ENCODE measurements at places on chromosomes 12 and 14.

- H3K4me3 ChIP-seq: peak overlapping the region; percentile 93
- H3K4me1 ChIP-seq: peaks cover 32% of the 10 kb centered on the region
- H3K27ac ChIP-seq: peak overlapping the region; percentile 93
- peaks cover 10% of the 10 kb centered on the region for H3K27me3 ChIP-seq
- H3K36me3 ChIP-seq: no peaks in the 10 kb centered on the region
- DNase-seq: peak; percentile 85
These were observed 583 bp downstream of the CPNE8 start for GRCh38 chr12:38904537-38905479.

GRCh38 chr14:55446833-55447232, 6.4 kb upstream of the TBPL2 start:
- H3K27me3 ChIP-seq: no peaks in the 10 kb centered on the region
- H3K4me3 ChIP-seq: no peak overlapping the region
- no peak overlapping the region for H3K27ac ChIP-seq
- DNase-seq: no peak

GRCh38 chr12:69274861-69275260, 35.5 kb downstream of the CPSF6 start:
- H3K4me1 ChIP-seq: peaks cover 17% of the 10 kb centered on the region
- peaks cover 16% of the 10 kb centered on the region for H3K36me3 ChIP-seq
- H3K4me3 ChIP-seq: no peak overlapping the region
- H3K27me3 ChIP-seq: no peaks in the 10 kb centered on the region
- DNase-seq: no peak
- H3K27ac ChIP-seq: no peak overlapping the region

- peaks cover 9% of the 10 kb centered on the region for H3K36me3 ChIP-seq
- H3K27me3 ChIP-seq: no peaks in the 10 kb centered on the region
- no peak for DNase-seq
- no peaks in the 10 kb centered on the region for H3K4me1 ChIP-seq
These were observed 12.4 kb downstream of the TMEM120B start for GRCh38 chr12:121724925-121725324.

- no peaks in the 10 kb centered on the region for H3K36me3 ChIP-seq
- no peak overlapping the region for H3K4me3 ChIP-seq
These were observed 589.8 kb downstream of the KCNH5 start for GRCh38 chr14:62455446-62455845.

- no peaks in the 10 kb centered on the region for H3K27me3 ChIP-seq
- H3K36me3 ChIP-seq: no peaks in the 10 kb centered on the region
- H3K4me1 ChIP-seq: no peaks in the 10 kb centered on the region
- no peak overlapping the region for H3K27ac ChIP-seq
- H3K4me3 ChIP-seq: no peak overlapping the region
These were observed 1461.7 kb upstream of the FLRT2 start for GRCh38 chr14:84068288-84068687.

- peak within 1 kb of the TSS; percentile 45 for H3K27ac ChIP-seq
- H3K4me3 ChIP-seq: peak within 1 kb of the TSS; percentile 81
- no peaks in the 10 kb centered on the region for H3K36me3 ChIP-seq
- peak; percentile 73 for DNase-seq
- peaks cover 79% of the 10 kb centered on the region for H3K27me3 ChIP-seq
These were observed at the start of gene ASCL1 for GRCh38 chr12:102957339-102958050. Gene ASCL1, plus strand, starts transcription at chr12:102957674. Its CDS starts 571 bp downstream, at chr12:102958245.

DNA sequence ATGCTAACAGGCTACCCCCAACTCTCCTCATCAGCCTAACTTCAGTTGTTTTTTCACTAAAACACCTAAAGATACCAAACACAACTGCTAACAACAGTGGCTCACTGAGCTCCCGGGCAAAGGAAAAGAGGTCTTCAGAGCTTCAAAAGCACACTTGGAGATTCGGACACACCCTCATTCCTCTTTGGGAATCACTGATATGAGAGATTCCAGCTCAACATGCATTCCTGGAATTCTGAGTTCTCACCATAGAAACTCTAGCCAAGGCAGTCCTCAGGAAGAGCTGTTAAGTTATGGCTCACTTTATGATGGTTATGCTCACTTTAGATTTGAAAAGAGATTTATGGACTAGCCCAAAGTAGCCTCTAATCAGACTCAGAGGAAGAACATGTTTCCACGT, 40.1 kb downstream of the STXBP6 start:
- peaks cover 3% of the 10 kb centered on the region for H3K27me3 ChIP-seq
- no peak for DNase-seq
- H3K4me1 ChIP-seq: no peaks in the 10 kb centered on the region
- H3K4me3 ChIP-seq: no peak overlapping the region

DNA sequence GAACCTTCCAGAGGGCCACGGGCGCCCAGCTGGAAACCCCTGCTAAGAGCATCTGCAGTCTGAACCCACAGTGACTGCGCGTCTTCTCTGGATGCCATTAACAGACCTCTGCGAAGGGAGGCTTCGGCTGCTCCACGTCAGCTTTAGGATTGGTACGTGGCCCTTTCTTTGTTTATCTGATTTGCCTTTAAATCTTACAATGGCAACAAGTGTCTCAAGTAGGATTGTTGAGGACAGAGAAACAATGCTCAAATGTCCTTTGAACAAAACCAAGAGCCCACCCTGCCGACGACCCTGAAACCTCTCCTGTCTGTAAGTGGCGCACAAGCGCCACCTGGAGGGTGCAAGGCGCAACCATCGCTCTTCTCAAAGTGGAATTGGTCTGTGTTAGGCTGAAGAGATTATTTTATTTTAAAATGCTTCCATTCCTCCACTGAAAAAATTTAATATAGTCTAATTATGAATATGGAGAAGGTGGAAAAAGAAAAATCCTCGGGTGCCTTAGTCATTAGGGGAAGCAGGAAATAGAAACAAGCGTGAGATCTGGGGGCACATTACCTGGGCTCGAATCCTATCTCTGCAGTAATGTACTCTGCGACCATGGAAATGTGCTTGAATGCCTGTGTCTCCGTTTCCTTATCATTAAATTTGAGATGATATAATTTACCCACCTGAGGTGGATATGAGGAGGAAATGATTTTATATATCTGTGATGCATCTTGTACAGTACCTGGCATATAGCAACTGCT, 82.6 kb upstream of the PTPRB start:
- peaks cover 6% of the 10 kb centered on the region for H3K4me1 ChIP-seq
- H3K4me3 ChIP-seq: peak overlapping the region; percentile 58
- DNase-seq: peak; percentile 74

- H3K27ac ChIP-seq: no peak overlapping the region
- H3K27me3 ChIP-seq: peaks cover 7% of the 10 kb centered on the region
- H3K4me1 ChIP-seq: no peaks in the 10 kb centered on the region
These were observed 111.6 kb upstream of the ESRRB start for GRCh38 chr14:76264384-76264783.

DNA sequence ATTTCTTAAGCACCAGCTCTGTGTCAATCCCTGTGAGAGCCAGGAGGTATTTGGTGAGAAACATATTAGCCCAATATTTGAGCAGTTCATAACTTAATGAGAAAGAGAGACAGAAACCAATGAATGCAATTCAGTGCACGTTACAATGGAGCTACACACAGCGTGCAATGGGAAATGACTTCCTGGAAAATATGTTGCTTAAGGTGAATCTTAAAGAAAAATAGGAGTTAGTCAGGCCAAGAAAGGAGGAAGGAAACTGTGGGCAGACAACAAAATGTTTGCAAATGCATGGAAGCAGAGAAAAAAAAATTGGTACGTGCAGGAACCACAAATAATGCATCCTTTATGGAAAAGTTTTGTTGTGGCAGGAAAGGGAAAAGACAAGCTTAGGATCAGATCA, 481.7 kb downstream of the BCAT1 start:
- DNase-seq: no peak
- no peak overlapping the region for H3K27ac ChIP-seq
- no peaks in the 10 kb centered on the region for H3K27me3 ChIP-seq
- no peak overlapping the region for H3K4me3 ChIP-seq
- H3K4me1 ChIP-seq: no peaks in the 10 kb centered on the region
- H3K36me3 ChIP-seq: no peaks in the 10 kb centered on the region

- H3K27ac ChIP-seq: no peak overlapping the region
- H3K4me1 ChIP-seq: no peaks in the 10 kb centered on the region
- no peaks in the 10 kb centered on the region for H3K27me3 ChIP-seq
- H3K36me3 ChIP-seq: peaks cover 14% of the 10 kb centered on the region
- DNase-seq: no peak
These were observed 18.3 kb downstream of the SDS start for GRCh38 chr12:113385282-113385882.

DNA sequence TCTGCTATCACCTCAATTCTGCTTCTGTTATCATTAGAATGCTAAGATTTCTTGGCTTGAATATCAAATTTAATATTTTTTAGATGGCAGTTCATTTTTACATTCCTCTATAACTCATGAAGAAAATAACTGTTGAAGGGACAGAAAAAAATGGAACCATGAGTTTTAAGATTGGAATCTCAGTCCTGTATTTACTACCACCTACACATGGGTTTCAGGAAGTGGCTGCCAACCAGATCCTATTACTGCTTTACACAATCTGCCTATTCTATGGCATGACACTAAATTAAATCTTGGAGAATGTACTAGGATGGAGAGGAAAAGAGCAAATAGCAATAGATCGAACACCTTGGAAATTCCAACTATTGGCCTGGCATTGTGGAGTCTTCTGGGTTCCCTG, 140.8 kb downstream of the DUSP6 start:
- H3K36me3 ChIP-seq: no peaks in the 10 kb centered on the region
- no peak overlapping the region for H3K27ac ChIP-seq
- H3K4me3 ChIP-seq: no peak overlapping the region
- H3K27me3 ChIP-seq: no peaks in the 10 kb centered on the region
- H3K4me1 ChIP-seq: peaks cover 20% of the 10 kb centered on the region

All from activated CD4-positive, alpha-beta T cell treated with anti-CD3 and anti-CD28 coated beads, Interleukin-2, amount 10 ng/mL, durations not matched to agents 24 days and 14 days (primary cell).